ENCODE measurements at places on chromosomes 12 and 14.

GRCh38 chr12:68913682-68914081 is 19.3 kb downstream of the CPM start:
- DNase-seq = no peak

DNA sequence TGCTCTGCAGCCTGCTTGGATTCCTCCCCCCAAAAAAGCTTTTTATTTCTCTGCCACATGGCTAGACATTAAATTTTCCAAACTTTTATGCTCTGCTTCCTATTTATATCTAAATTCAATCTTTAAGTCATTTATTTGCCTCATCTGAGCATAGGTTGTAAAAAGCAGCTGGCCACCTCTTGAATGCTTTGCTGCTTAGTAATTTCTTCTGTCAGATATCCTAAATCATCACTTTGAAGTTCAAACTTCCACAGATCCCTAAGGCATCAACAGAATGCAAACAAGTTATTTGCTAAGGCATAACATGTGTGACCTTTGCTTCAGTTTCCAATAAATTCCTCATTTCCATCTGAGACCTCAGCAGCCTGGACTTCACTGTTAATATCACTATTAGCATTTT is 209.6 kb downstream of the FSCB start:
- DNase-seq = no peak

DNA sequence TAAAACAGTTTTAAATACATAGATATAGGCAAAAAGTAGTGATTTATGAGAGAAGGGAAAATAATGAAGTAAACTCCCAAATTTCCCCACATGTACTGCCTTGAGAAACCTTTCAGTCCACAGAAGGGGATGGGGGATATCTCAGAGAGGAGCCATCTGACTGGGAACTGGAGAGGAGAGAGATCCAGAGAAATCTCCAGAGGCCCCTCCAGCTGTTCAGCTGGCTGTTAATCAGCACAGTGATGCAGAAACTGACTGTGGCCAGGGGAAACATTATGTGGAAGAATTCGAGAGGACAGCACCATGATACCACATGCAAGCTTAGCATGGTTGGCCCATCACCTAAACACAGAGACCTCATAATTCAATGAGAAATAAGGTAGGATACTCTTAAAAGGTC is 1165.9 kb upstream of the TMEM132C start:
- peak; percentile 31 for DNase-seq

GRCh38 chr12:117885211-117885610 is 83.6 kb downstream of the KSR2 start:
- DNase-seq = no peak

- no peak for DNase-seq
Measured at GRCh38 chr12:88113871-88114270, 28.0 kb downstream of the CEP290 start.

- peak; percentile 48 for DNase-seq
Measured at GRCh38 chr14:71586131-71586897, 345.9 kb upstream of the RGS6 start.

- DNase-seq = no peak
Measured at GRCh38 chr12:124646385-124647230, 79.2 kb upstream of the NCOR2 start.

- DNase-seq = no peak
Measured at GRCh38 chr12:52772188-52772587, 5.0 kb downstream of the KRT76 start.

DNA sequence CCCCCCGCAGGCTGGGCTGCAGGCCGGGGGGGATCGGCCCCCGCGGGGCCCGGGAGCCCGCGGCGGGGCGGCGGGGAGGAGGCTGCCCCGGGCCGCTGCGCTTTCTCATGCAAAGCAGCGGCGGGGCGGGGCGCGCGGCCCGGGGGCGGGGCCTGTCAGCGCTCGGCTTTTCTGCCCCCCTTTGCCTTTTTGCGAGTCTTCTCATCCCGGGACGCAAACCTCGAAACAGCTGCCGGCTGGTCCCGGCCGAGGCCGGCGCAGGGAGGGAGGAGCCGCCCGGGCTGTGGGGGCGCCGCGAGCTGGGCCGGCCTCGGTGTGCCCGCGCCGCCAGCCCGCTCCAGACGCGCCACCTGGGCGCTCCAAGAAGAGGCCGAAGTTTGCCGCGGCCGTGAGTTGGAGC is at the start of gene FZD10:
Gene FZD10, plus strand, starts transcription at position 198 of the 400 bp plus-strand sequence. CDS start 479 bp downstream, outside the sequence.
- peak; percentile 81 for DNase-seq

DNA sequence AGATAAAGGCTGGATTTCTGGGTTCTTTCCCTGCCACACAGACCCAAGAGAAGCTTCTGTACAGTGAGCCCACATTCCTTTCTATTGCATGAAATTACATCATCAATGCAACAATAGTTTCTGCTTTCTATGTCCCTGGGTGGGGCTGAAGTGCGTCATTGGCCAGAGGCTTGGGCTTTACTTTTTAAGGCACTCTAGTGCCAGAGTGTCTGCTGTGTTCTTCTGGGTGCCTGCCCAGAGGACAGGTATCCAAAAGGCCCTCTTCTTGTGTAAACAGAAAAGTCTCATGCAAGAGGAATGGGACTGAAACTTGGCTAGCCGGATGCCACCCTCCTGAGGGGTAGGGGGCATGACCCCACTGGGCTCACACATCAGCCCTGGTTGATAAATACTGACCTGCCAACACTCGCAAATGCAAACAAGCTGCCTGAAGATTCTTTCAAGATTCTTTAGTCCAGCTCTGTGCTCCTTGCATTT is 5.9 kb downstream of the KRT86 start:
- no peak for DNase-seq

Data from left hindlimb (tissue), 1 donor.